Nephron progenitor cell (in vitro differentiated cells): ENCODE measurements at places on chromosomes 13 and 19.

DNA sequence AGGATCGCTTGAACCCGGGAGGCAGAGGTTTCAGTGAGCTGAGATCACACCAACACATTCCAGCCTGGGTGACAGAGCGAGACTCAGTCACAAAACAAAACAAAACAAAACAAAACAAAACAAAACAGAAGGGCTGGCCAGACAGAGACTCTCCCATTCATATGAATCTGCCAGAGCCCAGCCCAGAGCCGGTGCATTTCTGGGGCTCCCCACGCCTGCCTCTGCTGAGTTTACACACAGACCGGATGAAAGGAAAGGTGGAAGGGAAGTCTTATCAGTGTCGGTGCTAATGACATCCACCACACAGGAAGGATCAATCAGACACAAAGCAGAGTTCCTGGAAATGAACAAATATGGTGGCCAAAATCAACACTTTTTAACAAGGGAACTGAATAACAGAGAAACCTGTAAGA is 6.8 kb downstream of the TRAPPC6A start:
- DNase-seq: no peak

GRCh38 chr13:93304868-93305613 is 78.4 kb downstream of the GPC6 start:
- no peak for DNase-seq

DNA sequence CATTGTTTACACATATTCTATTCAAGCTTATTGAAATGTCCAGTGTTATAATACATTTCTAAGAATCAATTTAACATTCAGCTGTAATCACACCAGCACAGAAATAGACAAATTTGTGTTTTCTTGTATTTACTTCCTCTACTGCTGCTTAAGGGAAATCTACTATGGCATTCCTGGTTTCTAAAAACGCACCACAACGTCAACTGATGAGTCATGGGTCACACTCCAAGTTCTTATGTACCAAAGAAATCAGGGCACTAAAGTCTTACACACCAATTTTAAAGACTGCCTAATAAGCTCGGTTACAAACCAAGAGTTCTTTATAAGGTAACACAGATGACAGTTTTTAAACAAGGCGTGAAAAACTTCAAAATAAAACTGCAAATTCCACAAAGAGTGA is 13.2 kb downstream of the LNX2 start:
- DNase-seq: no peak

GRCh38 chr19:42048992-42049391 is 21.0 kb downstream of the GRIK5 start:
- DNase-seq: no peak

- no peak for DNase-seq
Measured at GRCh38 chr13:97856304-97856675, 97.2 kb upstream of the IPO5 start.

DNA sequence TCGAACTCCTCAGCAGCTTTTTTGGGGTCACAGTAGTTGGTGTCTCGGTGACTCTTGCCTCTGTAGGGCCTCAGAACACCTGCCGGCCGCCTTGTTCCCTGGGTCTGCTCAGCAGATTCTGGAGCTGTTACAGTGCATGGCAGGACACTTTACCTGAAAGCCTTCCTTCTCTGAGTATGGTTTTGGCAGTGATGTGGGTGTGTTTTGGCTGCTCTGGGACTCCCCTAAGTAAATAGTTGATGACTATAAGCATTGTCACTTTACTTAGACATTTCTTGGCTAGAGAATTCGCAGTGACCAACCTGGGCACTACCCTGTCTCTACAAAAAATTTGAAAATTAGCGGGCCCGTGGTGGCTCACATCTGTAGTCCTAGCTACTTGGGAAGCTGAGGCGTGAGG is 7.0 kb downstream of the MAU2 start:
- DNase-seq: no peak

DNA sequence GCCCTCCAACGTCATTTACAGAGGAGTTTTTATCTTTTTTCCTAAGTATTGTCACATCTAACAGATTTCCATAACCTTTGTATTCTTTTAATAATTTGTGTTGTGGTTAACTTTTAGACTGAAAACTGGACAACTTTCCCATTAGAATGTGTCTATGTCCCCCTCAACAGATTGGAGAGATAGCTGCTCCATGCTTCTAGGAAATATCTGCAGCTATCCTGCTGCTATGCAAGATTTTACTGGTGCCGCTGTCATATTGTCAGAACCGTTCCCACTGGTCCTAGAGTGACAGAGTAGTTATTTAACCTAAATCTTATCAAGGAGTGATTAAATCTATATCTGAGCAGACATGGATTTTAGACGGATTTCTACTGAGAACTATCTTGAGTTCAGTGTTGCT is 130.0 kb downstream of the MAB21L1 start:
- no peak for DNase-seq

- no peak for DNase-seq
Measured at GRCh38 chr19:12865746-12866415, 15.4 kb downstream of the DNASE2 start.

GRCh38 chr13:51804295-51805172 is 571 bp upstream of the DHRS12 start:
- no peak for DNase-seq

GRCh38 chr19:4709440-4710280 is 14.0 kb downstream of the DPP9 start:
- DNase-seq: no peak

DNA sequence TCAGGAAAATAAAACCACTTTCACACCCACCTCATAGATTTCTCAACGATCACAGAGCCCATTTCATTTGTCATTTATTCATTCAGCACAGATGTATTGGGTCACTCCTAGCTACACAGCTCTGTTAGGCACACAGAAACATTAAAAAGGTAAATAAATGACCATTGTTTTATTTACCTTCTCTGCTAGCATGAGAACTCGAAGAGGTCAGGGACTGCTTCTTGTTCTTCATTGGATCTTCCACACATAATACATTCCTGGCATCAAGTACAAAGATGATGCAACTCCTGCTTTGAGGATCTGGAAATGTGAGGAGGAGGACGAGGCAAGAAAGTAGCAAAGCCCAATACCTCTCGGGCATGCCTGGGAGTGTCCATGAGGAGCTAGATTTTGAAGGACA is 168.1 kb downstream of the RBM26 start:
- no peak for DNase-seq
